ENCODE measurements at places on chromosomes 16 and 17. TPM values are rescaled to one million over a fixed set of nuclear protein-coding genes. Genes with fewer than 3 reads are reported as not detected.

CKLF gene
- total RNA-seq: 118 TPM

NPIPA3 gene
- 2.1 TPM for total RNA-seq

RILP gene
- 34.0 TPM for total RNA-seq

INCA1 gene
- total RNA-seq: not detected

C17orf107 gene
- 1.3 TPM for total RNA-seq

KRTAP3-1 gene
- total RNA-seq: not detected

PDILT gene
- not detected for total RNA-seq

FOXL1 gene
- total RNA-seq: 4.9 TPM

Measured in epithelial cell of umbilical artery (primary cell).